GM23248 (cell line): ENCODE measurements at places on chromosomes 13 and 19.

GRCh38 chr19:35216833-35217648 is 11.5 kb downstream of the FAM187B start:
- no peak for DNase-seq

DNA sequence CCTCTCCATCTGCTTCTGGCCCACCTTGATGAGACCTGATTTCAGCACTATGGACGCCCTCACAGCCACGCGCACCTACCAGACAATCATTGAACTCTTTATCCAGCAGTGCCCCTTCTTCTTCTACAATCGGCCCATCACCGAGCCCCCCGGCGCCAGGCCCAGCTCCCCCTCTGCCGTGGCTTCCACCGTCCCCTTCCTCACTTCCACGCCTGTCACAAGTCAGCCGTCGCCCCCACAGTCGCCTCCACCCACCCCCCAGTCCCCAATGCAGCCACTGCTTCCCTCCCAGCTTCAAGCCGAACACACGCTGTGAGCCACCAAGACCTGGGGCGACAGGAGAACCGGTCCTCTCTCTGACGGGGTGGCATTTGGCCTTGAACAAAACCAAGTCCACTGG is 19.3 kb upstream of the NPAS1 start:
- no peak for DNase-seq

DNA sequence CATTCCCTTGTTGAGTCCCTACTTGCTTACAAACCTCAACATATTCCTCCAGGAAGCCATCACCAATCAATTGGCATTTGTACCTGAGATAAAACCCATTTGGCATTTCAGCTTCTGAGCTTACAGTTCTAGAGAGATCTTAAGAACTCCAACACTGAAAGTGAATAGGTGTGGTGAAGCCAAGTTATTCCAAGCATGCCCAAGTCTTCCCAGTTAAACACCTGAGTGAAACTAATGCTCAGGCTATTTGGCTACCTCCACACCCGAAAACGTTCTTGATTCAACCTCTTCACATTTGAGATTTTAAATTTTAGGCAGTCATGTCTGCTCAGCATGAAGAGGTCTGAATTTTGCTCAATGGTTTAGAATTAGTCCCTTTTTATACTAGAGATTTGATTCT is 2.5 kb upstream of the SCEL start:
- DNase-seq: no peak

DNA sequence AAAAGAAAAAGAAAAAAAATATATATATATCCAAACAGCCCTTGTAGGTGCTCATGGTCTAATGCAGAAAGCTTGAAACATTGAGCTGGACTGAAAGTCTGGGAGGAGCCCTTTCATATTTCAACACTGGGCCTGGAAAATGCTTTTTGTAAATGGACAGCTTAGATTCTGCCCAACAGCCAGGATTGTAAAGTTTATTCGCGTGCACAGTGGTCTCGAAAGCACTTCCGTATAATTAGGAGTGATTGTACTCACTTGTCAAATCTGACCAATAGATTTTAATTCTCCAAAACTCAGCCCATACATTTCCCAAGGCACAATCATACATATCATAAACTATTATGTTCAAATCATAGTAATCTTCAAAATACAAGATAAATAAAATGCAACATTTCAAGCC is 260.1 kb downstream of the COL4A1 start:
- DNase-seq: no peak

- peak; percentile 67 for DNase-seq
Measured at GRCh38 chr19:42420055-42420544, 7.1 kb downstream of the LIPE start.

- no peak for DNase-seq
Measured at GRCh38 chr13:52345631-52346251, 60.2 kb downstream of the THSD1 start.

DNA sequence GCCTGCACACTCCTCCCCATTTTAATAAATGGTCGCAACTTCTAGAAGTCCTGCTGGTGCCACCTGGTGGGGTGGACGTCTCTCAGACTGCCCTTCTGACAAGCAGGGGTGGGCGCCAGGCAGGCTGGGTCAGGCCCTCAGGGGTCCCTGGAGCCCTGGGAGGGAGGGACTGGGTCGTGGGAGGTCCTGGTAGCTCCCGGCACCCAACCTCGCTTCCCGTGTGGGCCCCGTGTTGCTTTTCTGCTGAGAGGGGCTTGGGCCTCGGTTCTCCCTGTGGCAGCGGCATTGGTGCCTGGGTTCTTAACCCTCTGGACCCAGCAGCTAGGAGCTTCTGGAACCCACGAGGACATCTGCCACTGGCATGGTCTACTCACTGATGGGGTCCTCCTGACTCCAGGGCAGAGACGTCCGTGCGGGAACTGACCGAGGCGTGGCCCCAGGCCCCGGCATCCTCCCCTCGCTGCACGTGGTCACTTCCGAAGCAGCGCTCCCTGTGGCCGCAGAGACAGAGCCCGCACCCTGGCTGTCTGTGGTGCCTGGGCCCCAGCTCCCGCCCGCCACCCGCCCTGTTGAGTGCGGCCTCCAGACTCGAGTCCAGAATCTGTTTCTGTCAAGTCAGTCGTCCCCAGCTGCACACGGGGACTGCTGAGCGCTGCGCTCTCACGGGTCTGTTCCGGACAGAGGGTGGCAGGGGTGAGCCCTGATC is 6.0 kb upstream of the TMPRSS9 start:
- DNase-seq: no peak

GRCh38 chr19:14459703-14460102 is 15.5 kb downstream of the PTGER1 start:
- no peak for DNase-seq

DNA sequence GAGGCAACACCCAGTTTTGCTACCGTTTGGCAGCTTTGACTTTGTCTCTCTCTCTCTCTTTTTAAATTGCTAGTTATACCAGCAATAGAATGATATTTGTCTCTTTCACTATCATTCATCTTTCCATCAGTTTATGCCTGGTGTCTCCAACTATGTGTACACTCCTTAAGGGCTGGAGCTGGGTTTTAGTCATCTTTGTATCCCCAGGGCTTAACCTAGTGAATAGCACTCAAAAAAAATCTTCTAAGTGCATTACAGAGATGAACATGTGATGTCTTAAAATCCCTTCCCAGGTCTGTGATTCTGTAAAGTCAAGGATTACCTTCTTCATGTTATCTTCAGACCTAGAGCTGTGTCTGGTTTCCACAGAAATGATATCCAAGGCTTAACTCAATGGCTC is 7.8 kb upstream of the UBL3 start:
- peak; percentile 62 for DNase-seq

DNA sequence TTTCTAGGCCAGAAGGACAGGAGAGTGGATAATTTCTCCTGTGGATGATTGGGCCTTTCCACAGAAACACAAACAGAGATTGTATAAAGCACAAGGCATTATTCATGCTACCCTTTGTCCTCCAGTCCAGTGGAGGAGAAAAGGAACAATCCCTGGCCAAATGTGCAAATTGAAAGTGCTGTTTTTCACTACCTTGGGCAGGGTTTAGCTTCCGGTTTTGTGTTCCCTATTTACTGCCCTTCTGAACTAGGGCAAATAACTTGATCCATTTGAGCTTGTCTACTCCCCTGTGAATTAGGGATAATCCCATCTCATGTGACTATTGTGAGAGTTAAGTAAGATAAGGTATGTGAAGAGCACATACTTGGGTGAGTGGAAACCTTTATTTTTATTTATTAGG is 13.3 kb downstream of the PDX1 start:
- DNase-seq: no peak

DNA sequence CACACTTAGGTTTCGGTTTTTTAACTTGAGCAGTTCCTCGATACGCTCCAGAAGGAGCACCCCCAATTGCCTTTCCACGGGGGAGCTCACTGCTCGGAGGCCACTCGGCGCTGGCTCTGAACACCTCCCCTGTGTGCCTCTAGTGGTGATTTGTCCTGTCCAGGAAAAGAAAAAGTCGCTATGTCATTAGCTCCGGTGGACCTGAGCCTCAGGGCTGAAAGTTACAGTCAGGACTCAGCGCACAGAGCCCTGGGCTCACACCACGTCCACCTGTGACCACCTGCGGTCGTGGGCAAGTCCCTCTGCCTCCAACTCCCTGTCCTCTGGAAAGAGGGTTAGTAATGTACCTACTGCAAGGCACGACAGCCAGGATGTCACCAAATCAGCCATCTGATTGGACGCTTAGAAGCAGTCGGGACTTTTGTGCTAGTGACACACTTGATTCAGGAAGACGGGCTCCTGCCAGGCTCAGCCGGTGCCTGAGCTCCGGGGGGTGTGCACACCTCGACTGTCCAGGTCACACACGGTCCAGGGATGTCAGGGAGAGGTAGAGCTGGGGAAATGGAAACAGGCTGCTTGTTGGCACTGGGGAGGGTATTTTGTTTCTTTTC is 3.9 kb upstream of the TMPRSS9 start:
- no peak for DNase-seq

DNA sequence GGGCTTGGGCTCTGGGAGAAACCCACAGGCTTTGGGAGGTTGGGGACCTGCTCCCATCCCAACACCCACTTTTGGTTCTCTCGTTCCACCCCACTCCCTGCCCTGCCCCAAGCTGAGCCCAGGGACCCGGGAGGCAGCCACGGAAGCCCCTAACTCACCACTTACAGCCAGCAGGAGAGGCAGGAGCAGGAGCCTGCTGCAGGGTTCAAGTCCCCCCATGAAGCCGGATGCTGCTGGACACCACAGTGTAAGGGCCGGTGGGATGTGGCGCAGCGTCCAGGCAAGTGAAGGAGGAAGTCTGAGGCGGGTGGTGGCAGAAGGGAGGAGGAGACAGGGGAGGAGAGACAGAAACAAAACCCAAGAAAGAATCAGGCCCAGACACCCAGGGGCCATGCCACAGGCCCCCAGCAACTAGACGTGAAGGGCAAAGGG is at the start of gene TYROBP:
TSS of gene TYROBP (minus strand) at position 286 of the 432 bp plus-strand sequence. CDS start at position 219, 67 bp downstream.
- no peak for DNase-seq

- peak; percentile 19 for DNase-seq
Measured at GRCh38 chr13:113889467-113889866, 25.6 kb upstream of the GAS6 start.

DNA sequence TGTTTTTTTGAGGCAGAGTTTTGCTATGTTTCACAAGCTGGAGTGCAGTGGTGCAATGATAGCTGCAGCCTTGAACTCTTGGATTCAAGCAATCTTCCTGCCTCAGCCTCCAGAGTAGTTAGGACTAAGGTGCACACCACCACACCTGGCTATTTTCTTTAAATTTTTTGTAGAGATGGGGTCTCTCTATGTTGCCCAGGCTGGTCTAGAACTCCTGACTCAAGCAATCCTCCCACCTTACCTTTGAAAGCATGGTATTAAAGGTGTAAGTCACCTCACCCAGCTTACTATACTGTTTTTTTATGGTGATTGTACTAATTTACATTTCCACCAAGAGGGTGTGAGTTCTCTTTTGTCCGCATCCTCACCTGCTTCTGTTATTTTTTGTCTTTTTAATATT is 110.0 kb downstream of the FREM2 start:
- no peak for DNase-seq

- DNase-seq: peak; percentile 84
Measured at GRCh38 chr19:56838909-56839651, 1.4 kb downstream of the PEG3 start.

DNA sequence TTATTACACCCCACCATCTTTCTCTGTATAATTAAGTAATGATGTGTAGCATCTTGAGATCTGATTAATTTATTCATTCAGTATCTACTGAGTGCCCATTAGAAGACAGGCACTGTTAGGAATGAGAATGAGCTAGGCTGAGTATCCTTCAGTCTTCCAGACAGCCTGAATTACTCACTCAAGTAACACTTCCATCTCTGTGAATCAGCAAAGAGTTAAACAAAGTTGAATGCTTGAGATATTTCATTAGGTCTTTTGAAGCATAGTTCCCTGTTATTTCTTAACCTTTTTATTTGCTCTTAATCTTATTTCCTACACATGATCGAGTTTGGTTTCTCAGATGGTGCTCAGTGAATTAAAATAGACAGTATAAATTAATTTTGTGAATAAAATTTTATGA is 413.7 kb downstream of the DCT start:
- peak; percentile 62 for DNase-seq

DNA sequence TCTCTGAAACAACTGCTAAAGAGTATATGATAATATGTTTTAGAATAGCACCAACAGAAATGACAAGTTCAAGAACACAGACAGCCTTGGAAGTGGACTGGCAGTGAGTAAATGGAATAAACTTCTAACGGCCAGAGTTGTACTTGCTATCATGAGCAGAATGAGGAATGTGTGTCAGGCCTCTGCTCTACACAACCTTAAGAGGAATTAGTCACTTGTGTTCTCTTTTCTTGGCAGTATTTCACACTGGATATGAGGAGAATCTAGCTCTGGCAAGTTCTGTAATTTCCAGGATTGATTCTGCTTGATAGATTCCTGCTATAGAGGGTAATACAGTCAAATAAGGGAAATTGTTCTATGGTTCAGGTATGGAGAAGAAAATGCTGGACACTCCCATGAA is 757.3 kb downstream of the EFNB2 start:
- no peak for DNase-seq

DNA sequence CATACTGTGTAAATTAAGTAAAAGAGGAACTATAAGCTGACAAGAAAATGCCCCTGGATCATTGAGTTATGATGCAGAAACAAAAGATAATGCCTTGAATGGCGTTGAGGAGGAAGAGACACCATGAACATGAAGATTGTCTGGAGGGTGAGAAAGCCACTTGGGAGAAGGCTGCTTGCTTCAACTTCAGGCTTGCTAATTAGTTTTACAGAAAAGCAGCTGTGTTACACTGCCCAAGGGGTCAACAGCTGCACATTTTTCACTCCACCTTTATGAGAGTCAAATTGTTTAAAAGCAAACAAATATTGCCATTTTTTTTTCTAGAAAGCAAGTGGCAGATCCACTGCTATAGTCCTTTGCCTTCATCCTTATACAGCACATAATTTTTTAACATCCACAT is 35.5 kb upstream of the KLF12 start:
- no peak for DNase-seq

DNA sequence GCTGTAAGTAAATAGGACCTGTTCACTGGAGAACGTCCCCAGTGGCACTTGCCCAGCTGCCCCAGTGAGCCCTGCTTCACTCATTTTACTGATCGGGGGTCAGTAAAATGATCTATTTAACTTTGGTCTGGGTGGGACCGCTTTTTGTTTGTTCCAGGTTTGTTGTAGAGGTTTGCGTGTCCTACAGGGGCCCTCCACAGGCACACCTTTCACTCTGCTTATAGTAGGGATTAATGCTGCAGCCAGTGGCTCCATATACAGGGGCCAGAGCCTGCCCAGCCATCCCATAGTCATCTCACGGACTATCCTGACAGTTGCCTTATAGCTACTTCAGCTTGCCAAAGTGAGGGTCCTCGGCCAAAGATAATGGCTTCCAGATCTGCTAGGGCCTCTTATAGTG is 104.1 kb downstream of the DNAJC3 start:
- DNase-seq: no peak

GRCh38 chr13:105602956-105603670 is 932.3 kb downstream of the EFNB2 start:
- no peak for DNase-seq

DNA sequence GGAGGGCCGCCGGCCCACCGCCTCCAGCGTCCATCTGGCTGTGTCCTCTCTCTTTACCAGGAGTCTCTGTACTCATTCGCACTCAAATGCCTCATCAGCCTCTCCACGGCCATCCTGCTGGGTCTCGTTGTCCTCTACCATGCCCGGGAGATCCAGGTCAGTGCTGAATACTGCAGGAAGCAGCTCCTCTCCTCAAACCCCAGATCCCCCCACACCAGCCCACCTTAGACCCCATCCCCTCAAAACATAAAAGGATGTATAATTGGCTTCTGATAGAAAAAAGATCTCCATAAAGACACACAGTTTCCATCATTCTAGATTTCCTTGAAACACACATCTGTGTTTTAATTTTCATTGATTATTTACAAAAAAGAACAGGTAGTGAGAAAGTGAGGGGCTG is 8.1 kb downstream of the KCNN1 start:
- DNase-seq: no peak
